ENCODE measurements at places on chromosomes 2 and 18.

DNA sequence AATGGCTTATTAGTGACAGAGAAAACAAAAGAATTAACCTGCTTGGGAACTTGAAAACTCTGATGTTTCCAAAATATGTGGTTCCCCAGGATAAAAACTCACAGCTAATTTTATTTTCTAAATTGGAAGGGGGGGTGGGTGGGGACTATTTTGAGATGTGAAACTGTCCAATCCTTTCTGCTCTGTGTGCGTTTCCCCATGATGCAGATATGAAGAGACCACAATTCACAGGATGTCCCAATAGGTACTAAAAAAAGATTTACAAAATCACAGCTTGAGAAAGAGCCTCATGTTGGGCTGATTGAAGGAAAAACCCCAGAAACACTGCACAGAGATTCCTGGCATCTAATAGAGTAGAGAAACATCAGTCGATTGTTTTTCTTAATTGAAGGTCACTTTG lies 273.2 kb downstream of the ARHGAP15 start:
- DNase-seq, result no peak

GRCh38 chr2:144156736-144157640 lies 362.9 kb downstream of the ZEB2 start:
- DNase-seq, result no peak

GRCh38 chr2:18247282-18248110 lies 313.0 kb downstream of the RDH14 start:
- DNase-seq, result no peak

GRCh38 chr2:54983345-54984220 lies 66.7 kb downstream of the RTN4 start:
- DNase-seq, result no peak

GRCh38 chr18:10145546-10145945 lies 231.7 kb downstream of the VAPA start:
- DNase-seq, result peak; percentile 58

- no peak for DNase-seq
These were observed 29.5 kb upstream of the ATRAID start for GRCh38 chr2:27182346-27182745.
